Hypothalamus (tissue), 51 donors: ENCODE measurements at places on chromosomes 7 and 10.

GRCh38 chr7:128869944-128870285, 7.3 kb downstream of the ATP6V1F start:
- DNase-seq: no peak

GRCh38 chr7:24441314-24442027, 131.8 kb upstream of the PALS2 start:
- no peak for DNase-seq

DNA sequence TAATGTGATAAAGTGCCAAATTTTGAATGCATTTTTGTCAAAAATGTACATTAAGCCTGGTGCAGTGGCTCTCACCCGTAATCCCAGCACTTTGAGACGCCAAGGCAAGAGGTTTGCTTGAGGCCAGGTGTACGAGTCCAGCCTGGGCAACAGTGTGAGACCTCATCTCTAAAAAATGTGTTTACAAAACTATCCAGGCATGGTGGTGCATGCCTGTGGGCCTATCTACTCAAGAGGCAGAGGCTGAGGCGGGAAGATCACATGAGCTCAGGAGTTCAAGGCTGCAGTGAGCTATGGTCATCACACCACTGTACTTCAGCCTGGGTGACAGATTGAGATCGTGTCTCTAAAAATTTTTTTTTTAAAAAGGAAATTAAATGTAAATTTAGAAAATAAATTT, 18.5 kb upstream of the MGMT start:
- no peak for DNase-seq

- no peak for DNase-seq
Measured at GRCh38 chr10:60549686-60550085, 160.0 kb upstream of the ANK3 start.

DNA sequence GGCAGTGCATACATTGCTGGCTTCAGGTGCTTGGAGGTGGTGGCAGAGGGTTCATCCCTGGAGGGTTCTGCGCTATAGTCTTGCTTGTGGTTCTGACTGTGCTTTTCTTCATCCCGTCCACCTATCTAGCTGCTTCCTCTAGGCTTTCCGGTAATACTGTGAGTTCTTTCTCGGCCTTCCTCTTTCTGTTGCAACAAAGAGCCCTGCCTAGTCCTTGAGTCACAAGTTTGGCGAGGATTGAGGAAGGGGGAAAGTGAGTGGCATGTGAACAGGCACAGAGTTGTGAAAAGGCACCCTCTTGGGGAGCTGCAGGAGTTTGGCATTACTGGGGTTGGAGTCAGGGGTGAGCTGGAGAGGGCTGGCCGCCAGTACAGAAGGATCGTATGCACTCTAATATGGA, 123.0 kb downstream of the SH2D4B start:
- DNase-seq: no peak

GRCh38 chr10:117461766-117462423, 80.7 kb upstream of the EMX2 start:
- DNase-seq: no peak

- DNase-seq: no peak
Measured at GRCh38 chr7:157831143-157831905, 494.5 kb downstream of the DNAJB6 start.

GRCh38 chr7:132771301-132771730, 195.0 kb upstream of the PLXNA4 start:
- DNase-seq: no peak

- DNase-seq: no peak
Measured at GRCh38 chr7:37534893-37535610, 86.4 kb upstream of the ELMO1 start.

DNA sequence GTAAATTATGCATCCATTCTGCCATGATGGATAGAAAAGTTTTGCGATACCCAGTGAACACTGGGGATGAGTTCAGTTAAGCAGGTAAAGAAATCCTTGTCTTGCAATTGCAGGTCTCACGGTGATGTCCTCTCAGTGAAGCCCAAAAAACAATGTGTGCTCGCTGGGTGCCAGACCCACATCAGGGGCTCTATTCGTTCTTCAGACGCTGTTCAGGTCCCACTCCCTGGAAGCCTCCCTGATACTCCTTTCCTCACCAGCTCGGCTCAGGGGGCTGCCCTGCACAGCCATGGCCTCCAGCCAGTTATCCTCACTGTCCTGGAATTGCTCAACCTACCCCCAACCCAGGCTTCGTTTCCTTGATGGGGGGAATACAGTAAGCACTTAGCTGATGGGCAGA, 323.5 kb downstream of the ADARB2 start:
- no peak for DNase-seq

- DNase-seq: no peak
Measured at GRCh38 chr7:41122256-41122987, 580.5 kb downstream of the INHBA start.

- peak; percentile 14 for DNase-seq
Measured at GRCh38 chr10:72834183-72834825, 59.2 kb upstream of the OIT3 start.

GRCh38 chr7:143974459-143974858, 19.8 kb downstream of the OR2F1 start:
- DNase-seq: no peak

- no peak for DNase-seq
Measured at GRCh38 chr10:1172256-1172984, 116.2 kb downstream of the WDR37 start.

- peak; percentile 49 for DNase-seq
Measured at GRCh38 chr10:11573497-11573896, 38.0 kb downstream of the USP6NL start.

DNA sequence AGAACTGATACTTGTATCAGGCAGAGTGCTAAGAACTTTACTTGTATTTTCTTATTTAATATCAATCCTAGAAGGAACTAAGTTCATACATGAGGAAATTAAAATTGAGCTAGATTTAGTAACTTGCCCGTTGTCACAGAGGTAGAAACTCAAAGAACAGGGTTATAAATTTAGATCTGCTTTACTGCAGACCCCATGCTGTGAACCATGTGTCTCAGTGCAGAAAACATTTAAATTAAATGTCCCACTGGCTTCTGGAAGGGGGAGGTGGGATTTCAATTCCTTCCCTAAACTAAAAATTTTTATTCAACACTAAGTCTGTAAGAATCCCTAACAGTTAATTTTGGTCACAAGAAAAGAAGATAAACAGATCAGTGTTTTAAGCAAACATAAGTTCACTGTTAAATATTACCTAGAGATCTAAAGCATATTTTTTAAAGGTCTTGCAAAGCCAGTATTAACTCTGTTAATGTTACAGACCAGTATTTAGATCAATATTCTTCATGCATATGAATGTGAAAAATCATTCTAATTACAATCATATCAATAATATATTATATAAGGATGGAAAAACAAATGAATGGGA, 23.1 kb downstream of the WASL start:
- no peak for DNase-seq

DNA sequence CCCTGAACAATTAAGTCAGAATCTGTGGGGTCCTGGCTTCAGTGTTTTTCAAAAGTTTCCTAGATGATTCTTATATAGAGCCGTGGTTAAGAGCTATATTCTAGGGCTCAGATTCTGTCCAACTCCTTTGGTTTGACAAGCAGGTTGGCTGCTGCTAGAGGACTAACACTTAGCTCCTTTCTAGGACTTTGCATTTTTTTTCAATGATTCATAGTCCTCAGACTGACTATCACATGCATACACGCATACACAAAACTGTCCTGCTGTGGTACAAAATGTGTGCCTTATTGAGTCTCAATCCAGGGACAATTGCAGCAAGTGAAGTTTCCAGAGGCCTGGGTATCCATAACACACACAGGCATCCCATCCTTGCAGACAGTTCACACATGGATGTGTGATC, 392.0 kb downstream of the NRG3 start:
- no peak for DNase-seq

DNA sequence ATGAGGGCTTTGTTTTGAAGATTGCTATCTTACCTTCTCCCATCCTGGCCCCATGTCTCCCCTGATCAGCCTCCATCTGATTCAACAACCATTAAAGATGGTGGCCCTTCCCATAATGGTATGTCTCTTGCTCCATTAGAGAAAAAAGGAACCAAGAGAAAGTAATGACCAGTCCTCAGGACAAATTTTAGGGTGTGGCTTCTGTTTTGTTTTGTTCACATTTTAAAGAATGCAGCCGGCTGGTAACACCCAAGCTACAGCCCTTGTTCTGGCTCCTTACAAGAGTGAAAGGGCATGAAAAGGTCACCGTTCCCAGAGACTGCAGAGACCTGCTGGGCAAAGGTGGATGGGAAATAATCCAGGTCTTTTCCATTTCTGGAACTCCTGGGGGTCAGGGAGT, 287.9 kb upstream of the NEBL start:
- DNase-seq: no peak

DNA sequence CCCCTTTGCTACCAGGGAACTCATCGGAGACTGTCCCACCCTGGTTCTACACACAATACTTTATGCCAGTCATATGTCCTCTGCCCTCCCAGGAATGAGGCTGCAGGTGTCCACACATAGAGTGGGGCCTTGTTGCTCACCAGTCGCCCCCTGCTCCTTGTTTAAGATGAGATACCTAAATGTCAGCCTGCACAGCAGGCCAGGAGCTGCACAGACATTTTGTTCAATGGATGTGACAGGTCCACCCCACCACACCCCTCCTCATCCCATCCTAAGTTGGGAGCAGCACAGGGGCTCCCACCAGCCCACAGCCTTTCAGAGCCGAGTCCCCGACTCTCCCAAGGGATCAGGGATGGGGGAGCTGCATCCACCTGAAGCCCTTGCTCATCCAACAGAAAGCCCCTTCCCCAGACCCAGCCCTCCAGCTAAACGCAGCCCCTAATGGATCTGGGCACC, 6.2 kb upstream of the GRID1 start:
- DNase-seq: no peak

GRCh38 chr10:96271016-96271815, at the start of gene BLNK:
BLNK (minus strand) TSS chr10:96271569; CDS start chr10:96271398, 171 bp downstream.
- no peak for DNase-seq

DNA sequence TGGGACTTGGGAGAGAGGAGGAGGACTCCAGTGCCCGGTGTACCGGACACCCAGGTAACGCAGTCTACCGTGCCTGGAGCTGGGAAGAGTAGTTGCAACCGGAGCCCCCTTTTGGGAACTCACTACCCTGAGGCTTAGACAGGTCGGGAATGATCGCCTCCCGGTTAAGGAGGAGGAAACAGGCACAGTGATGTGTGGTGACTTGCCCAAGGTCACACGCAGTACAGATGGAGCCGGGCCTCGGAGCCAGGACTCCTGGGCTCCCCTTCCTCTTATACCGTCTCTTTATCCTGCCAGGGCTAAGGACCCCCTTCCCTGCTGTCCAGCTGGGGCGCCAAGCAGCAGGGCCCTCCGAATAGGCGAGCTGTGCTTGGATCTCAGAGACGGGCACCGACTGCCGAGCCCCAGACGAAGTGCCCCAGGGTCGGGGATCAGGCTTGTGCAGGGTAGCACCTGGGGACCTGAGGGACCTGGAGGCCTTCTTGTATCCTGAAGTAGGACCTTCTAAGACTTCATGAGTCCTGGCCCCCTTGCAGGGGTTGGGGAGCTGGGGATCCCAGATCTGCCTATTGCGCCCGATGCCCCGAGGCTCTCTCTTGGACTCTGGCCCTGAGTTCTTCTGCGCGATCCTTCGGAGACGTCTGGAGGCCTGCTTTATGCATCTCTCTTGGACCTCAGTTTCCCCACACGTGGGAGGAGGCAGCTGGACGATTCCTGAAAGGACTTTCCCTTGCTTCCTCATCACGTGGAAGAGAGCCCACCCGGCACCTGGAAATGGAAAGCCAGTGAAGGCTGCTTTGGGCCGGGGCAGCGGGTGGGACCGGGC, 767 bp upstream of the CYP26A1 start:
- DNase-seq: no peak
